Activated CD4-positive, CD25-positive, alpha-beta regulatory T cell treated with anti-CD3 and anti-CD28 coated beads, Interleukin-2, amount 50 U/mL, for 24 hours (primary cell): ENCODE measurements at places on chromosomes 16 and 17.

DNA sequence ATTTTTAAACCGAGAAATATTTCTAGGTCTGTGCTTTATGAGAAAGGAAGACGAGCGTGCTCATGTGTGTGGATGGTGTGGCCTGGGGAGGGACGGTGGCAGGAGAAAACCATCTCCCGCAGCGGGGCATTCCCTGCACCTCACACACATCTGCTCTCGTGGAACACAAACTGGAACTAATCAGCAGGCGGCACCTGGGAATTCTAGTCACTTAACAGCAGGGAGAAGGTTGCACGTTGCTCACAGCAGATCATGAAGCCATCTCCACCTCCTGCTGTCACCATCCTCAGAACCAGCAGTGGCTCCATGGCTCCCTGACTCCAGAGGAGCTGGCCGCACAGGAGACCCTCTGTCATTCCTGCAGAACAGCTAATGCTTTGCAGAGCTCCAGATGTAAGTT, 35.2 kb downstream of the ADCY9 start:
- no peak for ATAC-seq

DNA sequence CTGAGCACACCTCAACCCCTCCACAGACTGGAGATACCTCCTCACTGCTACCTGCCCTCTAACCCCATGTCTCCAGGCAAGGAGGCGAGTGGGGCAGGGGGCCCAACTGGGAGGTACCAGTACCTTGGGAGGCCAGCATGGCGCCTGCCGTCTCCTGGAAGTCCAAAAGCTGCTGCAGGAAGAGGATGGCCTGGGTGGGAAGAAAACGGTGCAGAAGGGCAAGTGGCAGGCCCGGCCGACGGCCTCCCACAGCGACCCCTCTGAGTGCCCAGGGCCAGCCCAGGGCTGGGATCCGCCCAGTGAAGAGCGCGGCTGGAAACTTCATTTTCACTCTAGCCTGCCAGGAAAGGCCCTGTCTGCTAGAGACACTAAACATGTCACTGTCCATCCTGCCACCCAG, 8.5 kb downstream of the ZACN start:
- no peak for ATAC-seq

DNA sequence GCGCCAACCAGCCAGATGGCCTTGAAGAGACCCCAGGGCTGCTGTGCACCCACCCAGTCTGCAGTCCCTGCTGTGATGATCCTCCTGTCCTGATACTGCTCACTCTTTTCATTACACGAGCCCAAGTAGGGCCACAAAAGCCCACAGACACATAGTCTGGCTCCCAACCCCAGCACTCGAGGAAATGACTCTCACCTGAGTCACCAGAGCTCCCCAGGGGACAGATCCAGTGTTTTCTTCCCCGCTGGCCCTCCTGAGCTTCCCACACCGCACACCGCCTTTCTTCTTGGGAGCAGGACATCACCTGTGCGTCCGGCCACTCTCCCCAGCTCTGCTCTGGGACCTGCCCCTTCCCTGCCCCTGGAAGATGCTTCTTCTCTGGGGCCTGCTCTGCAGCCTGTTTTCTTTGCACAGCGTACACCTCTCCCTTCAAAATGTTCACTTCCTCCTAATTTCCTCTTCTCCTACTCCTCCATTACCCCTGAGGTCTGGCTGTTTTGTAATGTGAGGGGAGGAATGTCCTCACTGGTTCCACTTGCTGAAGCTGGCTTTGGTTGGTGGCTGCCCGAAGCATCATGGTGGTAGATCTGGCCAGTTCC, 2.0 kb upstream of the SCN4A start:
- peak; percentile 21 for ATAC-seq

GRCh38 chr17:38322156-38322779, 21.5 kb downstream of the GPR179 start:
- peak; percentile 80 for ATAC-seq
